ENCODE measurements at places on chromosomes 2 and 18. TPM values are rescaled to one million over a fixed set of nuclear protein-coding genes. Genes with fewer than 3 reads are reported as not detected.

- no peak for DNase-seq
Observed at GRCh38 chr2:199851883-199852282, 891 bp upstream of the FTCDNL1 start.

- DNase-seq, result no peak
Observed at GRCh38 chr18:53070788-53071187, 730.8 kb downstream of the DCC start.

DNA sequence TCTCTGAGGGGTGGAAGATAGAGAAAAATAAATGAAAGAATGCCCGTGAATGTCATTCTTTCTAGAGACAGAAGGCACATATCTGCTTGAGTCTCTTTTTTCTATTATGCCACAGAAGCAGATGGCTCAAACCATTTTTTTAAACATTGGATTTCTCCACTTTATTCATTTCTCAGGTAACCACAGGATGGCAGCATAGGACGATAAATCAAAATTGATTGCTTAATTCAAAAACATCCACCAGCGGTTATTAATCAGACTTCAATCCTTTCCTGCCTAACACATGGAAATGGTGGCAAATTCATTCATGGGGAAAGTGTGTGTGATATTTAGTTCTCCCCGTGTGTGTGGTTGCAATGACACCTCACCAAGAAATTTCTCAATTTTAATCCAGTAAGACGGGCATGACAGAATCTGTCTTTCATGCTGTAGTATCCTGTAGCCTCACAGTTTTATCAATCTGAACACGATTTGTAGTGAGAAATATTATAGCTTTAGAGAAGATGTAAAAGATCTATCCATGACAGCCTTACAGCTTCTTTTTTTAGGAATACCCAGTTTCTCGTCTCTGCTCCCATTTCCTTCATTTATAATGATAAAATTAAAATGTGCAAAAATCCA, 72.2 kb downstream of the DSC3 start:
- DNase-seq, result no peak

The AQP12B gene
- total RNA-seq, result not detected

Data from chondrocyte (in vitro differentiated cells).